GM12878 (cell line): ENCODE measurements at places on chromosomes 6 and 20. TPM values are rescaled to one million over a fixed set of nuclear protein-coding genes. Genes with fewer than 3 reads are reported as not detected.

Gene BMP7
- not detected in 2 replicates for polyA plus RNA-seq

Gene SNAI1
- 0.78 and 0.88 TPM in 2 replicates for polyA plus RNA-seq

Gene RPP40
- 41.0 and 45.3 TPM in 2 replicates for polyA plus RNA-seq

Gene GSTA3
- not detected in 2 replicates for polyA plus RNA-seq

Gene RIPOR3
- polyA plus RNA-seq = 0.55 TPM in 1 of 2 replicates, not detected in the other

Gene TUBB1
- polyA plus RNA-seq = 0.13 and 0.23 TPM in 2 replicates

Gene RFX6
- not detected in 2 replicates for polyA plus RNA-seq

Gene EPPIN
- not detected in 2 replicates for polyA plus RNA-seq

Gene BPIFB4
- polyA plus RNA-seq = 0.12 TPM in 1 of 2 replicates, not detected in the other

Gene SLC32A1
- not detected in 2 replicates for polyA plus RNA-seq

Gene ZFP57
- polyA plus RNA-seq = not detected in 2 replicates

Gene BPIFA1
- polyA plus RNA-seq = not detected in 2 replicates

Gene CDH26
- not detected in 2 replicates for polyA plus RNA-seq

Gene PLCB4
- not detected in 2 replicates for polyA plus RNA-seq

Gene SLC24A3
- polyA plus RNA-seq = not detected in 2 replicates

Gene FBXO30
- 5.7 and 5.9 TPM in 2 replicates for polyA plus RNA-seq

Gene HCK
- polyA plus RNA-seq = 16.8 and 17.2 TPM in 2 replicates

Gene NTSR1
- polyA plus RNA-seq = not detected in 2 replicates

Gene SULF2
- polyA plus RNA-seq = 2.5 and 3.0 TPM in 2 replicates

Gene PNLDC1
- 0.25 TPM in 1 of 2 replicates, not detected in the other for polyA plus RNA-seq

Gene RNF144B
- polyA plus RNA-seq = 0.13 and 0.14 TPM in 2 replicates

Gene UCKL1
- polyA plus RNA-seq = 27.9 and 29.7 TPM in 2 replicates

Gene CST1
- not detected in 2 replicates for polyA plus RNA-seq
